ENCODE measurements at places on chromosomes 2 and 18.
A peak's percentile ranks its signal among the peaks of the same experiment; 100 is the strongest.

GRCh38 chr2:181441670-181442069, 15.5 kb upstream of the ITGA4 start:
- no peak for DNase-seq

- DNase-seq = no peak
These were observed 22.1 kb upstream of the ARPC2 start for GRCh38 chr2:218194880-218195279.

- no peak for DNase-seq
These were observed 28.6 kb downstream of the SH3RF3 start for GRCh38 chr2:109157563-109158105.

GRCh38 chr2:33644215-33644614, 45.1 kb upstream of the FAM98A start:
- no peak for DNase-seq

DNA sequence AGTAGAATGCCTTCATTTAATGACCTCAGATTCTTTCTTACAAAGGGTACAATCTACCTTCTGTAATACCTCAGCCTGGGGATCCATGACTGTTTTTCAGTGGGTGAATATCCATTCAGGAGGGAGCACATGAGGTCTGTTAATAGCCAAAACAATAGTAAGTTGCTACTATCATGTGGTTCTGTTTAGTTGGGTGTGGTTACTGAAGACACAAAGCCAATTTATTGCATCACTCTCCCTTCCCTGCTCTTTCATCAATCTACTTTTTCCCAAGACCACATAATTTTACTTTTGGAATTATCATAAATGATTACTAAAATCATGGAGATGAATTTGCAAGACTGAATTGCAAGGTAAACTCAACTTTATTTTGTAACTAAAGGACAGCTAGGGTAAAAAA, 254.2 kb downstream of the GALNT13 start:
- DNase-seq = peak; percentile 6

- no peak for DNase-seq
These were observed 79.6 kb upstream of the B3GNT7 start for GRCh38 chr2:231315896-231316295.

- no peak for DNase-seq
These were observed 47.0 kb upstream of the RALBP1 start for GRCh38 chr18:9428301-9428706.

DNA sequence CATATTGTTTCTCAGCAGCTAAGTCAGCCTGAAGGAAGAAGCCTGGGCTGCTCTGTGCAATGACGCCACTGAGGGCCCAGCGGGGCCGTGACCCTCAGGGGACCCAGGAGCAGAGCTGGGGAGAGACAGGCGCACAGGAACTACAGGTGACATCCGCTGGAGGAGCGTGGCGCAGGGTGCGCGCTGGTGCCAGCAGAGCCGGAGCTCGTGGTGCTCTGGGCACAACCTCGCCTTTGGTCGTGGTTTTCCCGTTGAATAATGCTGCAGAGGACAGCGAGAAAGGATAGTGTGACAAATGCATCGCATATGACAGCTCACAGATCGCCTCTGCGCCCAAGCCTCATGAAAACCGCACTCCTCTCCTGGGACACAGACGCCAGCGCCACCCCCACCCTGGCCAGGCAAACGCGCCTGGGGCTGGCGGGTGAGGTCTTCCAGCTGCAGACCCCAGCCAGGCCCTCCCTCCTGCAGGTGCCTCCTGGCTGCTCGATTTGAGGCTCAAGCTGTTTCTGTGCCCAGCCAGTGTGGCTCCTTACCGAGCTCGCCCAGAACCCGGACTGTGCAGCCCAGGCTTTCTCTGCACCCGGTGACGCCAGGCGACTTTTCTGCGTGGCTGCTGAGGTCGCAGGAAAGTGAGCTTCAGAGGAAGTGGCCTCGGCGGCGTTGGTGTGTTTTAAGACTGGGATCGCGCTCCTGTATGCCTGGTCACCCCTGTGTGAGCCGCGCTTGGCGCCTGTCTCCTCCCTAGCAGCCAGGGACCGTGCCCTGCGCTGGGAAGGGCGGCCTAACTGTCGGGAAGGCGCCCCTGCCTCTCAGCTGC, 583.1 kb upstream of the HS6ST1 start:
- DNase-seq = no peak

DNA sequence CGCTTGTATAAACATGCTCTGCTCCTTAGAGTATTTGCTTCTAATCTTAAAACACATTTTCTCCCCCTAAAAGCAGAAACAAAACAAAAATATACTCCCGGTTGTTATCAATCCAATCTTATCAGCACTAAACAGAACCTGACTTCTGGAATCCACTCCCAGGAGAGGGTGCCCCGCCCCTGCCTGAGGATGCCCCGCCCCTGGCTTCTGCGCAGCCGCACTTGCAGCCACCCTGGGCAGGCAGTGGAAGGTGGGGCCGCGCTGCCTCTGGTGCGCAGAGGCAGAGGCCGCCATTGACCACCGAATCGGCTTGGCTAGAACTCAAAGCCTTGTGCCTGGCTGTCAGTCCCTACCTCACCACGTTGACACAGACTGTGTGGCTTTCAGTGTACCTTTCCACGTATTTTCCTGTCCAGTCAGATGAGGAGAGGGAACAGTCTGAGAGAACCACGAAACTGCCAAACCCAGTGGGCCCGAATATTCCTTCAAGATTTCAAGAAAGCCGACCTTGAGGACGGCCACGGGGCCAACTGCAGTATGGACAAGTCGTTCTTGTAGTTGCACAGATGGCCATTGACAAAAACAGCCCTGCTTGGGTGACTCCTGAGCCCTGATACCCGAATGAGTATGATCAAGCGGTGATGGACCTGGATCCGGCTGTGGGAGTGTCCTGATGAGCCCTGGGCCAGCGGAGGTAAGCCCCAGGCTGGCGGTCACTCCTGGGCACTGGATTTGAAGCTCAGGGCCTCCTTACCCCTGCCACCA, 46.2 kb upstream of the ARHGAP28 start:
- DNase-seq = no peak

Measured in RPMI7951 (cell line).